ENCODE measurements at places on chromosomes 1 and 21. TPM values are rescaled to one million over a fixed set of nuclear protein-coding genes. Genes with fewer than 3 reads are reported as not detected.

- no peak for DNase-seq
- peak overlapping the region; percentile 97 for H3K4me3 ChIP-seq
- H3K27me3 ChIP-seq, result peaks cover 7% of the 10 kb centered on the region
- peaks cover 23% of the 10 kb centered on the region for H3K36me3 ChIP-seq
- H3K4me1 ChIP-seq, result peaks cover 20% of the 10 kb centered on the region
These were observed 2.5 kb upstream of the CDKN2C start for GRCh38 chr1:50967416-50968157.

GRCh38 chr1:3018051-3018471 is 3.2 kb upstream of the ACTRT2 start:
- no peak overlapping the region for H3K27ac ChIP-seq
- no peak overlapping the region for H3K4me3 ChIP-seq
- H3K27me3 ChIP-seq, result no peaks in the 10 kb centered on the region
- no peaks in the 10 kb centered on the region for H3K36me3 ChIP-seq
- no peak for DNase-seq

Gene SPRR2F
- not detected for total RNA-seq

DNA sequence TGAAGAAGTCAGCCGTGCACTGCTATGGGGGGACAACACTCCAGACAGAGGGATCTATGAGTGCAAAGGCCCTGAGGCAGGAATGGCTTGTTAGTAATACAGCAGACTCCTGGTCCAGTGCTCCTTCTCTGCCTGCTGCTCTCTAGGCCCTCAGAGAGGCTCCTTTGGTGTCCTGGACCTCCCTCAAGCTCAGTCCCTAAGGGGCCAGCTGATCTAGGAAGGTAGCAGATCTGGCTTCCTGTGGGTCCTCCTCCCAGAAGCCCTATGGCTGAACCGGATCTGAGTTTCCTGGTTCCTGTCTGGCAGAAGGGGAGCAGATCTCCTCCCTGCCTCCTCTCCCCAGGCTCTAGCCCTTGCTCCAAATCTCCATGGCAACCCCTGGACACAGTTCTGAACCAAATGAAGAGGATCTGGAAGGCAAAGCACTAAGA is at the start of gene LDLRAD2:
LDLRAD2 (plus strand) TSS at position 391 of the 431 bp plus-strand sequence. CDS start 187 bp downstream, outside the sequence.
- H3K36me3 ChIP-seq, result no peaks in the 10 kb centered on the region
- no peak for DNase-seq
- H3K27ac ChIP-seq, result no peak within 1 kb of the TSS
- H3K4me3 ChIP-seq, result no peak within 1 kb of the TSS
- H3K4me1 ChIP-seq, result peaks cover 3% of the 10 kb centered on the region

DNA sequence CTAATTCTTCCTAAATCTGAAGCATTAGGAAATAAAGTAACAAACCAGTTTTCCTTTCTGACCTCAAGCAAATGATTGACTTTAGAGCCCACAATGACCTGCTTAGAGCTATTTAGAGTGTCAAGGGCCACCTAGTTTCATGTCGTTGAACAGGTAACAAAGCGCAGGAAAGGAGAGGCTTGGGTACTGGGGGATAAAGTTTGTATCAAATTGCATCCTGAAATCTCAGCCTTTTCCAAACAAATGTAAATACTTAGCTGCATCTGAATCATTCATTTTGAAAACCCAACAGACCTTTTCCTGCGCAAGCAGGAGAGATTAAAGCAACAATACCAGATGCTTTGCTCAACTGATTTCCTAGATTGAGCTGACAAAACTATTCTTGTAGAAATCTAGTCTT is 121.2 kb downstream of the NRIP1 start:
- DNase-seq, result no peak
- no peak overlapping the region for H3K4me3 ChIP-seq
- no peak overlapping the region for H3K27ac ChIP-seq
- H3K36me3 ChIP-seq, result no peaks in the 10 kb centered on the region
- no peaks in the 10 kb centered on the region for H3K4me1 ChIP-seq

DNA sequence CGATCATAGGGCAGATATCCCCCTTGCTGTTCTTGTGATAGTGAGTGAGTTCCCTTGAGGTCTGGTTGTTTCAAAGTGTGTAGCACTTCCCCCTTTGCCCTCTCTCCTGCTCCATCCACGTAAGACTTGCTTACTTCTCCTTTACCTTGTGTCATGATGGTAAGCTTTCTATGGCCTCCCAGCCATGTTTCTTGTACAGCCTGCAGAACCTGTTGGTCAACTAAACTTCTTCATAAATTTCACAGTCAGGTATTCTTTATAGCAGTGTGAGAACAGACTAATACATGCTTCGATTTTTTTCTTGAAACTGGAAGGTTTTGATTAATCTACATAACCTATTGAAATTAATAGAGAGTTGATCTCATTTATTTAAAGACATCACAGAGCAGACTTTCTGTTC is 302.5 kb upstream of the PBX1 start:
- H3K27ac ChIP-seq, result no peak overlapping the region
- no peaks in the 10 kb centered on the region for H3K36me3 ChIP-seq
- H3K4me1 ChIP-seq, result no peaks in the 10 kb centered on the region
- DNase-seq, result no peak
- H3K27me3 ChIP-seq, result no peaks in the 10 kb centered on the region

DNA sequence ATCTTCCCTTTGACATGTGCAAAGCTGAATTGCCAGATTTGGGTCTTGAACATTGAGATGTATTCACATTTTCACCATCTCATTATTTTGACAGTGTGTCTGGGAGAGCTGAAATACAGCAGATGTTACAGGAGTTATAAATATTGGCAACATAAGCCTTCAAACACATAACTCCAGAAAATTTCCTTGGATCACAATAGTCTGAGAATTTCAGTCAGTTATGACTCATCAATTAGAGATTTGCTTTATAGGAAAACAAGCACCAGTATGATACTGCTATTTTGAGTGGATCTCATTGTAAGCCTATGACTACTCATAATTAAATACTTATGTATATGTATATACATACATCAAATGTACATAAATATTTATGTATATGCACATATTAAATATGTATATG is 1171.8 kb downstream of the AMY1C start:
- H3K27me3 ChIP-seq, result no peaks in the 10 kb centered on the region
- H3K27ac ChIP-seq, result no peak overlapping the region
- DNase-seq, result no peak
- H3K36me3 ChIP-seq, result no peaks in the 10 kb centered on the region

Gene S100A7A
- not detected for total RNA-seq

- peaks cover 4% of the 10 kb centered on the region for H3K36me3 ChIP-seq
- no peak for DNase-seq
- no peak overlapping the region for H3K27ac ChIP-seq
- H3K4me1 ChIP-seq, result peaks cover 4% of the 10 kb centered on the region
- H3K4me3 ChIP-seq, result no peak overlapping the region
- peaks cover 64% of the 10 kb centered on the region for H3K27me3 ChIP-seq
These were observed 273.8 kb downstream of the FAM72C start for GRCh38 chr1:143698016-143698415.

- no peaks in the 10 kb centered on the region for H3K27me3 ChIP-seq
- no peaks in the 10 kb centered on the region for H3K4me1 ChIP-seq
- no peaks in the 10 kb centered on the region for H3K36me3 ChIP-seq
- no peak overlapping the region for H3K27ac ChIP-seq
- no peak for DNase-seq
These were observed 206.7 kb downstream of the CTH start for GRCh38 chr1:70617728-70618127.
